ENCODE measurements at places on chromosomes 4 and X.

DNA sequence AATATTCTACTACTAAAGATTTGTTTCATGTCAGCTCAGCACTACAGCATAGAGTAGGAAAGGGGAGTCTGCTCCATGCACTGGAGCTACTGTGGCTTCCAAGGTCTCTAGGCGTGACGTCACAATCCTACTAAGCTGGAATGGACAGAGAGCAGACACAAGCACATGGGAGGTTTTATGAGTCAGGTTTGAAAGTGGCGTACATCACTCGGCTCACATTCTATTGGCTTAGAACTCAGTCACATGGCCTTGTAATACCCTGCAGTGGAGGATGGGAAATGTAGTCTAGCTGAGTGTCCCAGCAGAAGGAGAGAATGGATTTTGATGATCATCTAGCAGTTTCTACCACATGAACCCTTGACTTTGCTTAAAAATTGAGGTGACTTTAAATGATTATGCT lies 624.8 kb upstream of the ATOH1 start:
- no peak overlapping the region for H3K4me3 ChIP-seq
- no peaks in the 10 kb centered on the region for H3K4me1 ChIP-seq
- H3K36me3 ChIP-seq: no peaks in the 10 kb centered on the region

GRCh38 chr4:188495169-188495568 lies 355.9 kb downstream of the TRIML1 start:
- DNase-seq: no peak
- H3K4me1 ChIP-seq: no peaks in the 10 kb centered on the region
- no peak overlapping the region for H3K4me3 ChIP-seq
- no peak overlapping the region for H3K27ac ChIP-seq
- no peaks in the 10 kb centered on the region for H3K36me3 ChIP-seq
- no peaks in the 10 kb centered on the region for H3K27me3 ChIP-seq

GRCh38 chr4:124641715-124642381 lies 70.7 kb downstream of the ANKRD50 start:
- no peaks in the 10 kb centered on the region for H3K27me3 ChIP-seq
- no peak overlapping the region for H3K4me3 ChIP-seq
- no peaks in the 10 kb centered on the region for H3K36me3 ChIP-seq
- no peak for DNase-seq

GRCh38 chrX:74187211-74187610 lies 116.8 kb upstream of the ZCCHC13 start:
- H3K4me3 ChIP-seq: no peak overlapping the region
- no peak overlapping the region for H3K27ac ChIP-seq
- no peaks in the 10 kb centered on the region for H3K27me3 ChIP-seq
- no peak for DNase-seq

GRCh38 chr4:108834835-108835384 lies 72.1 kb upstream of the ETNPPL start:
- no peak overlapping the region for H3K4me3 ChIP-seq
- H3K27me3 ChIP-seq: peaks cover 17% of the 10 kb centered on the region
- peaks cover 14% of the 10 kb centered on the region for H3K4me1 ChIP-seq

DNA sequence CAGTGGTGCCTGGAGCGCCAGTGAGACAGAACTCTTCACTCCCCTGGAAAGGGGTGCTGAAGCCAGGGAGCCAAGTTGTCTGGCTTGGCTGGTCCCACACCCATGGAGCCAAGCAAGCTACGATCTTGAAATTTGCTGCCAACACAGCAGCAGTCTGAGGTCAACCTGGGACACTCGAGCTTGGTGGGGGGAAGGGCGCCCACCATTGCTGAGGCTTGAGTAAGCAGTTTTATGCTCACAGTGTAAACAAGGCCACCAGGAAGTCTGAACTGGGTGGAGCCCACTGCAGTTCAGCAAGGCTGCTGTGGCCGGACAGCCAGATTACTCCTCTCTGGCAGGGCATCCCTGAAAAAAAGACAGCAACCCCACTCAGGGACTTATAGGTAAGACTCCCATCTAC lies 149.5 kb downstream of the EDA2R start:
- no peaks in the 10 kb centered on the region for H3K36me3 ChIP-seq
- no peak overlapping the region for H3K4me3 ChIP-seq
- no peak for DNase-seq

GRCh38 chrX:30504309-30504708 lies 73.3 kb downstream of the TASL start:
- no peak overlapping the region for H3K4me3 ChIP-seq
- H3K36me3 ChIP-seq: no peaks in the 10 kb centered on the region
- H3K27me3 ChIP-seq: peaks cover 11% of the 10 kb centered on the region
- no peak overlapping the region for H3K27ac ChIP-seq
- no peaks in the 10 kb centered on the region for H3K4me1 ChIP-seq

DNA sequence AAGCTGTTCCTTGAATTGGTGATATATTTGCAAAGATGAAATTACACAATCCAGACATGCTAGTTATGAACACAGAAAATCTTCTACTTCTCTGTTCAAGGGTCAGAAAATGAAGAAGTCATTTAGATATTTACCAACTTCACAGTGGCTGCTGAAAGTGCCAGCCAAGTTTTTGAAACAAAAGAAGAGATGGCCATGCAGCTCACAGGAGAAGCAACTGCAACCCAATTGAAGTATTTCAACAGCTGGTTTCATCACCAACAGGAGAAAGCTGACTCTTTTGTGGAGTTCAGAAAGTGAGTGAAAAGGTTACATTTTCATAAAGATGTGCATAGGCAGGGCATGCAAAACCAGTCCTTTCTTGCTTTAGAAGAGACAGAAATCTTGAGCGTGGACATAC lies 70.1 kb upstream of the LSM6 start:
- H3K27ac ChIP-seq: peak overlapping the region; percentile 60
- H3K27me3 ChIP-seq: peaks cover 7% of the 10 kb centered on the region
- H3K4me3 ChIP-seq: no peak overlapping the region
- DNase-seq: no peak

GRCh38 chr4:185880571-185880970 lies 68.6 kb upstream of the SORBS2 start:
- H3K4me1 ChIP-seq: no peaks in the 10 kb centered on the region
- H3K36me3 ChIP-seq: no peaks in the 10 kb centered on the region
- no peak for DNase-seq
- H3K27ac ChIP-seq: no peak overlapping the region
- H3K27me3 ChIP-seq: no peaks in the 10 kb centered on the region

DNA sequence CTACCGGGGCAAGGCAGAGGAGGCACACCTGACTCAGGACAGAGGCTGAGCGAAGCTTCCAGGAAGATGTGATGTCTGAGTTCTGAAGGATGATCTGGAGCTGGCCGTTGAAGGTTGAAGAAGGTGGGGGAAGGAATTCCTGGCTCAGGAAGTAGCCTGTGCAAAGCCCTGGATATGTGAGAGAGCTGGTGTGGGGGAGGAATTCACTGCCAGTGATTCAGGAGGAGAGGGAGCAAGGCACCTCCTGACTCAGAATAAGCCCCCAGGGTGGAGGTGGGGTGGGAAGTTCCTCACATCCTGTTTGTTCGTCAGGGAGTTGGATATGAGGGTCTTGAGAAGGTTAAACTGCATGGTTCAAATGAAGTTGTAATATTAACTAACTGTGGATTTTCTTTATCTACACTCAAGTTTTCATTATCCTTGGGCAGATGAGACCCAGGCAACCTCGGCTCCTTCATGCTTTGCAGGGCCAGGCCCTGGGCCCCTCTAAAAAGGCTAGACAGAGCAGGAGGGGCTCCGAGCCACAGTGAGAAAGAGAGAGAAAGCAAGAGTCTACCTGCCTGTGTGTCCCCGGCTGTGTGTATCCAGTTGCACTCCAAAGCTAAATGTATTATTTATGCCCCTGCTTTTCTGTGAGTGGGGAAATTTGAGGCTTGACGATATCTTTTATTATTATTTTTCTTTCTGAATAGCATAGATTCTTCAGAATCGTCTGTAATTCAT lies 7.1 kb downstream of the NHSL2 start:
- no peak for DNase-seq
- no peak overlapping the region for H3K27ac ChIP-seq
- no peaks in the 10 kb centered on the region for H3K36me3 ChIP-seq
- H3K4me3 ChIP-seq: no peak overlapping the region
- H3K4me1 ChIP-seq: no peaks in the 10 kb centered on the region

DNA sequence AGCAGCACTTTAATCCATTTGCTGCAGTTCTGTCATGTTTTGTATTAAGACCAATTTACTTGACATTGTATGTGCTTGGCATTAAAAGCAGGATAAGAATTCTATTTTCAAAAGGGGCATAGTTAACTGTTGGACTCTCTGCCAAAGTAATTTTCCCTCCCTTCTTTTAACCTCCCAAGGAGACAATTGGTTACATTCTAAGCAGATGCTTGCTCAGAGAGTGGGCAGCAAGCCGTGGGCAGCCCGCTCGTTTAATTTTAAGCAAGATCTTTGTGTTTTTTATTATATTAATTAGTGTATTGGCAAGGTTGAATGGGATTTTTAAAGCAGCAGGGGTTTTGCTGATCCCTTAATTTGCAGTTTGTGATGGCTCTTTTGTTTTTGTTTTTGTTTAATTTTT lies 37.1 kb upstream of the KLHL8 start:
- no peak for DNase-seq
- H3K27me3 ChIP-seq: no peaks in the 10 kb centered on the region
- no peak overlapping the region for H3K4me3 ChIP-seq
- H3K36me3 ChIP-seq: no peaks in the 10 kb centered on the region

- no peak overlapping the region for H3K27ac ChIP-seq
- peaks cover 2% of the 10 kb centered on the region for H3K27me3 ChIP-seq
- H3K36me3 ChIP-seq: no peaks in the 10 kb centered on the region
- H3K4me1 ChIP-seq: peaks cover 13% of the 10 kb centered on the region
- no peak overlapping the region for H3K4me3 ChIP-seq
Observed at GRCh38 chrX:120299928-120300327, 11.3 kb downstream of the TMEM255A start.

- H3K4me1 ChIP-seq: no peaks in the 10 kb centered on the region
- no peaks in the 10 kb centered on the region for H3K27me3 ChIP-seq
- H3K36me3 ChIP-seq: no peaks in the 10 kb centered on the region
- H3K27ac ChIP-seq: no peak overlapping the region
Observed at GRCh38 chr4:110669663-110670062, 46.8 kb upstream of the PITX2 start.

DNA sequence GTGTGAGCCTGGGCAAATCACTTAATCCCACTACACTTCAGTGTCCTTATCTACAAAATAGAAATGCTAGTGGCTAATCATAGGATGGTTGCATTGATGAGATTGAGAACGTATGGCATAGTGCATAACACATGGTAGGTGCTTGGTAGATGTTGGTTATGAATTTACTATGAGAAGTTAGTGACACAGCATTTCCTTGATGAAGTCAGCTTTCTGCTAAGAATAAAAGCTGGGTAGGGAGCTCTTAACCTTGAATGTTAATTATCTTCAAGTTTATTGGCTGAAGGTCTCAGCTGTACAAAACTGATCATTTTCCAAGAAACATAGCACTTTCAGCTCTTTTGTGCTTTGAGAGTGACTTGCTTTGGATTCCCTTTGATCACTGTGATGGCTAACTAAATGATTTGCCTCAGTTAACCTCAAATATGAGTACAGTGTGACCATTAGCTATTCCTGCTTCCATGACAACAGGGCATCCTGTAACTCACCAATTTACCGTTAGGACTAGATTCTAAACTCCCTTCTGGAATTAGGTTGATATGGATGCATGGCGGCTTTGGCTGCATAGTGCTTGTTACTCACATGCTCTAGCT lies 17.8 kb downstream of the PDK3 start:
- no peak overlapping the region for H3K4me3 ChIP-seq
- no peak overlapping the region for H3K27ac ChIP-seq
- peaks cover 26% of the 10 kb centered on the region for H3K4me1 ChIP-seq
- no peak for DNase-seq

GRCh38 chrX:50106051-50106675 lies 94.6 kb downstream of the AKAP4 start:
- DNase-seq: no peak
- no peak overlapping the region for H3K27ac ChIP-seq
- H3K4me3 ChIP-seq: no peak overlapping the region

DNA sequence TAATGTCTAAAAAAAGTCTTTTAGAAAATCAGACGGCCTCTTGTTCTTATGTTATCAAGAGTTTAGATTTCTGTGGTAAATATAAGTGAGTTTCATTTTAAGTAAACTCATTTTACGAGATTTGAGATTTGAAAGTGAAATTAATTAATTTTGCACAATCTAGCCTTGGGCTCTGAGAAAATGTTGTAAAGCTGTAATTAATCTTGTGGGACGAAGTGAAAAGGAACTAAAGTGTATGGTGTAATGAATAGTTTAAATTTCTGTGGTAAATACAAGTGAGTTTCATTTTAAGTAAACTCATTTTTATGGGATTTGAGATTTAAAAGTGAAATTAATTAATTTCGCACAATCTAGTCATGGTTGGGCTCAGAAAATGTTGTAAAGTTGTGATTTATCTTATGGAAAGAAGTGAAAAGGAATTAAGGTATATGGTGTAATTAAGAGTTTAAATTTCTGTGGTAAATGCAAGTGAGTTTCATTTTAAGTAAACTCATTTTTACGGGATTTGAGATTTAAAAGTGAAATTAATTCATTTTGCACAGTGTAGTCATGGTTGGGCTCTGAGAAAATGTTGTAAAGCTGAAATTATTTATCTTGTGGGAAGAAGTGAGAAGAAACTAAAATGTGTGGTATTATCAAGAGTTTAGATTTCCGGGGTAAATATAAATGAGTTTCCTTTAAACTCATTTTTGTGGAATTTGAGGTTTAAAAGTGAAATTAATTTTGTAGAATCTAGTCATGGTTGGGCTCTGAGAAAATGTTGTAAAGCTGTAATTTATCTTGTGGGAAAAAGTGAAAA lies 1.6 kb downstream of the SCML1 start:
- no peak for DNase-seq
- peaks cover 19% of the 10 kb centered on the region for H3K4me1 ChIP-seq
- H3K27me3 ChIP-seq: peaks cover 45% of the 10 kb centered on the region
- H3K36me3 ChIP-seq: no peaks in the 10 kb centered on the region

GRCh38 chr4:180674619-180675358 lies 1568.4 kb upstream of the TENM3 start:
- no peak overlapping the region for H3K27ac ChIP-seq
- H3K4me1 ChIP-seq: no peaks in the 10 kb centered on the region
- H3K27me3 ChIP-seq: no peaks in the 10 kb centered on the region

- no peaks in the 10 kb centered on the region for H3K36me3 ChIP-seq
- DNase-seq: no peak
- no peaks in the 10 kb centered on the region for H3K4me1 ChIP-seq
- H3K27me3 ChIP-seq: no peaks in the 10 kb centered on the region
- H3K27ac ChIP-seq: no peak overlapping the region
- no peak overlapping the region for H3K4me3 ChIP-seq
Observed at GRCh38 chr4:68570122-68570507, 6.0 kb downstream of the UGT2B17 start.

GRCh38 chr4:94676970-94677369 lies 80.8 kb upstream of the BMPR1B start:
- no peaks in the 10 kb centered on the region for H3K4me1 ChIP-seq
- DNase-seq: no peak
- no peak overlapping the region for H3K4me3 ChIP-seq
- no peaks in the 10 kb centered on the region for H3K36me3 ChIP-seq
- no peaks in the 10 kb centered on the region for H3K27me3 ChIP-seq

Data from activated T-helper 2 cell treated with anti-CD3 and anti-CD28 coated beads, Interferon-gamma antibody, Interleukin-2, Interleukin-4, amounts not matched to agents 10 μg/mL and 5 μg/mL and 100 μg/mL, durations not matched to agents 14 hours and 24 hours and 36 hours (primary cell).